Stimulated activated CD4-positive, alpha-beta T cell treated with anti-CD3 and anti-CD28 coated beads, TNF-alpha, amount 100 ng/mL, for 48 hours (primary cell): ENCODE measurements at places on chromosomes 6 and 20.

GRCh38 chr6:33211136-33211535 lies 2.8 kb downstream of the RING1 start:
- no peak for DNase-seq

DNA sequence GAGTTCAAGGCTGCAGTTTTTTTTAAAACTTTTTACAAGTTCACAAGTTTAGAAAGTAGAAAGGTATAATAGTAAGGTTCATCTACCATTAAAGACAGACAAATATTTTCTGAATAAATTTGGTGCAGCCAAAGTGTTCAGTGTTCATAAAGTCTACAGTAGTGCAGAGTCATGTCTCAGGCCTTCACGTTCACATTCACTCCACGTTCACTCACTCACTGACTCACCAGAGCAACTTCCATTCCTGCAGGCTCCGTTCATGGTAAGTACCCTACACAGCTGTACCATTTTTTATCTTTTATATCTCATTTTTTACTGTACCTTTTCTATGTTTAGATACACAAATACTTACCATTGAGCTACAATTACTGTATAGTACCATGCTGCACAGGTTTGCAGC lies 67.6 kb downstream of the B4GALT5 start:
- DNase-seq: no peak

DNA sequence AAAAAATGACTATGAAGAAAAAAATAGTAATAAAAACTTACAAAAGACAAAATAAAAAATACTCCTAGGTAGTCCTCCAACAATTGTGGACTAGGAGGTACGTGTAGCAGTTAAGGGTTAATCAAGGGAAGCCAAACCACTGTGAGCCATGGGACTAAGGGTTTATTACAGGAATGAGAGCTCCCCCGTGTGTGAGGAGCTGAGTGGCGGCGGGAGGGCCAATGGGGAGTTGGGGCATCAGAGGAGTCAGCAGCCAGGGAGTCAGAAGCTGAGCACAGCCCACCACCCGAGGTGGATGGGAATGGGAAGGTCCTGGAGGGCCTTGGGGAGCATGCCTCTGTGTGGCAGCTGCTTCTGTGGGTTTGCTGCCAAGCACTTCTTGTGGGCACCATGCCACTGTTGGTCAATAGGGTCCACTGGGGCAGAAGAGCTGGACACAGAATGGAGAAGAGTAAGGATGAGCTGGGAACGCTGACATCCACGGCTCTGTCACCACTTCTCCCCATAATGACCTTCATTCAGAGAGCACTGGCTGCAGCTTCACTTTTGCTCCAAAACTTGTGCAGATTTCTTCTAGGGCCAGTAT lies 373.3 kb downstream of the CDKAL1 start:
- no peak for DNase-seq

DNA sequence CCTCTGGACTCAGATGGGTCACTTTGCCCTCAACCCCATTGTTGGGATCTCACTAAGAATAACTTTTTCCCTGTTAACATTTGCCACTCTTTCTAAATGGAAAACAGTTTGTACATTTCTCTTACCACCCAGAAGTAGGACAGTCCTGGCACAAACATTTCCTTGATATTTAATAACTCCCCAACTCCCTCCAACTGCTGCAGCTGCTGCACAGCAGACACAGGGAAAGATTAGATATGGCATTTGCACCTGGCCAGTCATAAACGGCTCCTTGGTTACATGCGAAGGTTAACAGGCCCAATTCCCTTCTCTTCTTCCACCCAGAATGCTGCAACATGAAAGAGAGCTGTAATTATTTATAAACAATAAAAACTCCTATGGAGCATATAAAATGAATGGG lies 55.9 kb upstream of the SOX4 start:
- DNase-seq: no peak

GRCh38 chr20:53706466-53707370 lies 113.1 kb upstream of the ZNF217 start:
- no peak for DNase-seq

GRCh38 chr6:135196739-135197510 lies 15.8 kb downstream of the MYB start:
- peak; percentile 20 for DNase-seq

GRCh38 chr6:49766762-49767161 lies 20.3 kb downstream of the PGK2 start:
- no peak for DNase-seq

GRCh38 chr20:26135325-26136110 lies 438.9 kb upstream of the ZNF337 start:
- no peak for DNase-seq

GRCh38 chr6:22601984-22602383 lies 32.6 kb downstream of the HDGFL1 start:
- no peak for DNase-seq

DNA sequence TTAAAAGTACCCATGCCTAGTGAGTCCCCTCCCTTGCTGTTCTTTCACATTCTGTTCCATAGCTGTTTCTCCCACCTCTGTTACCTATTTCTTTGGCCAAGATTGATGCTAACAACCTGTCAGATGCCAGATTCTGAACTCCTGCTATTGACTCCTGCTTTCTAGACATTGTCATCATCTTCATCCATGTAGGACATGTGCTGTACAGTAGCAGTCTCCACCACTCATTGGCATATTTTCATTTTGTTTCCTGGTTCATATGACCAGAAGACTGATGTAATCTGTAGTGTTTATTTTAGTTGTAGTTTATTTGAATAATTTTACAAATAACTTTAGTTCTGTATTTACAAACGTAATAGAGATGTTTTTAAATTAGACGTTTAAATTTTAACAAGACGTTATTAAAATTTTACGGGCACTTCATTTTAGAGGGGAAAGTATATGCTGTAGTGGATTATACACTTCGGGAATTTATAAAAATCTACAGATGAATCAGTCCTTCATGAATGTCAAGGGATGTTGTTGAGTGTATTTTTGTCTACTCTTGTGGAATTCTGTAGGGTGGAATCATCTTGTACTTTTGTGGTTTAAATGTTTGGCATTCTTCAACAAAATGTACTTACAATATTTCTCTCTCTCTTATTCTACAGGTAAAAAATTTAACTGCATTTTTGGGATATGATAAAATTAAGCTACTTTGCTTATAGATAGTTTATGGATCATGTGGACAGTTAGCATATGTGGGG lies 34.1 kb downstream of the TRMT11 start:
- DNase-seq: no peak

GRCh38 chr6:13952101-13952500 lies 27.3 kb downstream of the RNF182 start:
- no peak for DNase-seq

DNA sequence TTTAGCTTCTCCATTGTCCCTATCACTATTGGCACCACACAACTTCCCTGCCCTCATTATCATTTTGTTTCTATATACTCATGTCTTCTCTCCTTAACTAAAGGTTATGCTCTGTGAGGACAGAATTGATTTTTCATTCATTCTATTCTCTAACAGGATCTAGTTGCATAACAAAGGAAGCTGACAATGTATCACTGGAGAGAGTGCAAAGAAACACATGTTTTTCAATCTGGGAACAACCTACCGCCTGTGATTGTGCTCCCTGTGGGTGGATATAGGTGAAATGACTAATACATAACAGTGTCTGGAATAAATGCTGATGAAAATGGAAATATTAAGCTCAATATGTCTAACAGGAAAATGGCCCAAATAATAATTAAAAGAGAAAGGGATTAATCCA lies 56.6 kb downstream of the COL12A1 start:
- no peak for DNase-seq

DNA sequence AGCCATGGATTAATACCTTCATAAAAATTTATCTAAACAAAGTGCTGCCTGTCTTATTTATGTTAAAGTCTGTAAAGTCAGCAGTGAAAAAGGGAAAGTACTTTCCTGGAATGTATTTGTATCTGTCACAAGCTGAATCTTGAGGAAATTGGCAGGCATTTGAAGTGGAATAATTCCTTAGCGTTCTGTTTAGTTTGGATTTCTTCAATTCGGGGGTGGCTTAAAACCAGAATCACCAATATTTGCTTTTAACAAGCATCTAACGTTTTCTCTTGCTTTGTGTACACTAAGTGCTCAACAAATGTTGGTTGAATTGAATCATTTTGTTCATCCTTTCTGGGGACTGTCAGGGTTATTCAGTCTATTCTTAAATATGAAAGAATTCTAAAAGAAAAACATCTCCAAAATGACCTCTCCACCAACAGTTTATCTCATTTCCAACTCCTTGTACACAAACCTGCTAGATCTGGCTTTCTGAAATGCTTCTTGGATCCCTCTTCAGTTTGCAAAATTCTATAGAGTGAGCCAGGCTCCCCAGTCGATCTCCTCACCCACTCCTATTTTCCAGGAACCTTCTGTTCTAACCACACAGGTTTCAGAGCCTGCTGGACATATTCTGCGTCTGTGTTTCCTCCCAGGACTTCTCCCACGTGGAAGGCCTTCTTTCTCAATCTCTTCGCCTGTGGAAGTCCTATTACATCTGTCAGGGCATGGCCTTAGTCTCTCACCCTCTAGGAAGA lies 2.0 kb upstream of the NPEPL1 start:
- no peak for DNase-seq

GRCh38 chr6:140821196-140821595 lies 1311.5 kb upstream of the GJE1 start:
- no peak for DNase-seq

- DNase-seq: no peak
Measured at GRCh38 chr6:163230901-163231300, 183.6 kb upstream of the QKI start.

DNA sequence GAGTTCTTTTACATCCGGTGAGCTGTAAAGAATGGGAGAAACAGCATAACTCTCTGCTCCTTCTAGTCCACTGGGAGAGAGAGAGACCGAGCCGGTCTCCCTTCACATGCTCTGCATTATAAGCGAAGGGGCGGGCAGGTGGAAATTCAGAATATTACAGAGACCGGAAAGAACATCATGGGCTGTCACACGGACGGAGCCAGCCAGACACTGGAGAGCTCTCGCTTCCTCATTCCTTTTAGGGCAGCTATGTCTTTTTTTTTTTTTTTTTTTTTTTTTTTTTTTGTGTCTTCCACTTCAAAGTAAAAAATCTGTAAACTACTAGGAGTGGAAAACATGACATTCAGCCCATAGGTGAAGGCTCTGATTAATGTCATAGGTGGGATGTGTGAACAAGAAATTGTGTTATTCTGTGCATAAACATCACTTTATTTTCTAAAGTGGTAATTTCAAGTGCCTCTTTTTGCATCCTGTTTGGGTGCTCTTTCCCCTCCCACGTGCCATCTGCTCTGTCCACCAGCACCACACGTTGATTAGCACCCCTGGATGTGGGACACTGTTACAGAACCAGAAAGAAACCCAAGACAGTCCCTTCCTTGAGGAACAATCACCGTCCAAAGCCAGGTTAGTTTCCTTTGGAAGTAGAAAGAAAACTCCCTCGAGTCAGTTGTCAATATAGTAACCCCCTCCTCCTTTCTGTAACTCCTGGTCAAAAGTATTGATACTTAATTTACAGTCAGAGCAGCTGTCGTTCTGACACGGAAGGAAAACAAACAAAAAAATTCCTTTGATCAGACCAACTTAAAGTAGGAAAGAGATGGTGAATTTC lies at the start of gene TAGAP:
TAGAP (minus strand) TSS at position 93 of the 829 bp plus-strand sequence. CDS start 845 bp downstream, outside the sequence.
- DNase-seq: peak; percentile 66

DNA sequence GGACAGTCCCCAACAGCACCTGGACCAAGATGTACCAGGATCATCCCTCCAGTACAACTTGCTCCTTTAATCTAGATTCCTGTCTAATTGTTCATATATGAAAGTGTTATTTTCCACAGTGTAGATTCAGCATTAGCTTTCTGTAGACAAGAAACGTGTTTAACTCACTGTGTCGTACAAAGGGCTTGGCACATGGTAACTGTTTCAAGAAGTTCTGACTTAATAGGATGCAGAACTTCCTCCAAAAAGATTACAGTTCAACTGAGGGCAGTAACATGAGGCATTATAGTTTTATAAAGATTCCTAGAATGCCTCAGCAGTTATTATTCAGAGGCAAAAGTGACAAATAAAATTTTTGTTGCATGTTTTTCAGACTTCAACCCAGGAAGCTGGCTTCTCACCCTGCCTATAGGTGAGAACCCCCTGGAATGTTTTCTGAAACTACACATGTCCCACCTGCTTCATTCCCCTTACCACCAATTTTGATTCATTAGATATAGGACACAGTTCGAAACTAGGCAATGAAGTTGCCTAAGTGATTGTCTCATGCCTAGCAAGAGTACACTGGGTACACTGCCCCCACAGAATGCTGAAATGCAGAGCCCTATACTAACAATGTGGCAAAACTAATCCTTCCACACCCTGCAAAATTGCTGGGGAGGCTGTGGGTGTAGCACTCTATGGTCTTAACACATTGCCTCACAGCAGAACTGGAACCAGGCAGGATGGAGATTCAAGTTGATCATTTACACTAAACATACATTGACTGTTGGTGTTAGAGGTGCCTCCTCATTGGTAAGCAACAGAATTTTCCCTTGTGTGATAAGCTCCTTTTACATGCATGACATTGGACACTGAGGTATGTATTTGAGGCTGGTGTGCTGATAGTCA lies 22.6 kb upstream of the SH3BGRL2 start:
- DNase-seq: no peak

DNA sequence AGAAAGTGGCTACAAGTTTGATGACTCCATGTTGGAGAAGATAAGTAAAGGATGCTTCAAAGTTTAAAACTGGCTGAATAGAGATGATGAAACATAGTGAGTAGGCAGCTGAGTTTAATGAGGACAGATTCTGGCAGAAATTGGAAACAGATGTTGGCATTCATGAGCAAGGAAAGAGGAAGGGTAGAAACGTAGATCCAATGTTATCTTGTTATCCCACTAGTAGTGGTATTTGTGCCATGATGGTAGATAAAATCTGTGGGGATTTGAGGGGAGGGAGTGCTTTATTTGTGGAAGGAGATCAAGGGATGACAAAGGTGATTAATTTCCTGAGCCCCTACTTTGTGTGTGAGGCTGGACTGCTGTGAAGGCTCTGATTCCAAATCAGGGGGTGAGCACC lies 69.5 kb downstream of the MRAP2 start:
- DNase-seq: no peak

- DNase-seq: no peak
Measured at GRCh38 chr6:228881-229651, 63.2 kb upstream of the DUSP22 start.

DNA sequence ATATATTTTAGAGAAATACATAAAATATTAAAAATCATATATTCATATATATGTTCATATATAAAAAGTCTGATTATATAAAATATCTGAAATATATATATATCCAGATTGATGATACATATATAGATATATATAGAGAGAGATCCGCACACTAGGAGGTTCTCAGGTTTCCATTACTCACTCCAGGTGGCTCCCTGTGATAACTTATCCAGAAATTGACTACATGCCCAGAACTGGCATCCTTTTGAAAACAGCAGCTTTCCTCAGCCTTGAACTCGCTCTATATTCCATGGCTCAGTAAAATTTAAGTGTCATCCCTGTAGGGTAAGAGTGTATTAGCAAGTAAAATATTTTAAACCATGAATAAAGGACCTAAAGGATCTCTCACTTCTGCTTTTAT lies 206.8 kb downstream of the TINAG start:
- no peak for DNase-seq
